ENCODE measurements at places on chromosomes 2 and 18.

- no peak for DNase-seq
Observed at GRCh38 chr2:72090781-72091482, 56.7 kb downstream of the CYP26B1 start.

DNA sequence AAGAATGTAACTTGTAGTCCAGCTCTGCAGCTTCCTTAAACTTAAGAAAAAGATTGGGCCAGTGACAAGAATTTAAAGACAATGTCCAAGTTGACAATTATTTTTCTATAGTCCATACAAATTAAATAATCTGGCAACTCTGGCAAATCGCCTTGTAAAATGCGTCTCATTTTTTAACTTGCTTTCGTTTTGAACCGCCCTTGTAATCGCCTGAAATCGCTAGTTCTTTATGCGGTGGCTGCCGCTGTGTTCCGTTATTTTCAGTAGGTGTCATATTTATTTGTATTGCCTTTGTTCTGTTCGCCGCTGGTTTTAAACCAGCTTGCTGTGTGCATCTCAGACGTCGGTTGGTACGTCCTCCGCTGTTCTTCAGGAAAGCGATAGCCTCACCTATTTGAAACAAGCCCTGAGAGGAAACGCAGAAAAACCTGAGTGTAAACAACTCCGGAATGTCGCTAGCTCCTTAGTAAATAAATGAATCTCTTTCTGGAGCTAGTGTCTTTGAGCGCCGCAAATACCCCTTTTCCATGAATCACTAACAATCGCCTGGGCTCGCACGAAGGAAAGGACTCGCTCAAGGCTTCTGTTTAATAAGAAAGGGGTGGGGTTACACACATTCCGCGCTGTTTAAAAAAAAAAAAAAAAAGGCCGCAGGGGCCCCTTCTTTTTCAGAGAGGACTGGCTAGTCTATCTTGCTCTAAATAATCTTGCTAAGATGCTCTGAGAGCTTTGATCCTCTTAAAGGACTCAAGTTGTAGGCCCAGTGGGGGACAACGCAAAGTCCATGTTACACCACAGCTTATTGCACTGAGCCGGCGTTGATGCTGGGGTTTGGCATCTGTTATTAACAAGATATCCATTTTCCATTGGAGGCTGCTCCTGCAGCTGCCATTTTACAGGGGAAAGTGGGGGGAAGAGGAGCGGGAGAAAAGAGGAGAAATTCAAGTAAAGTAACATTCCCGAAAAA is 3.0 kb downstream of the HOXD8 start:
- DNase-seq: no peak

DNA sequence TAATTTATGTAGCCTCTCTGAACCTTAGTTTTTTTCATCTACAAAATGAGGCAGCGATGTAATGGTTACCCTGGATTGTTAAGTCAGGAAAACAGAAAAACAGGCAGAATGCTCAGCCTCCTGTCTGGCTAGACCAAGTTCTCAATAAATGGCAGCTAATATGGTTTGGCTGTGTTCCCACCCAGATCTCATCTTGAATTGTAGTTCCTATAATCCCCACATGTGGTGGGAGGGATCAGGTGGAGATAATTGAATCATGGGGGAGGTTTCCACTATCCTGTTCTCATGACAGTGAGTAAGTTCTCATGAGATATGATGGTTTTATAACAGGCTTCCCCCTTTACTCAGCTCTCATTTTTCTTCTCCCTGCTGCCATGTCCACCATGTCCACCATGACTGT is 220.0 kb downstream of the CMPK2 start:
- no peak for DNase-seq

GRCh38 chr2:220148471-220149248 is 521.2 kb downstream of the SLC4A3 start:
- no peak for DNase-seq

DNA sequence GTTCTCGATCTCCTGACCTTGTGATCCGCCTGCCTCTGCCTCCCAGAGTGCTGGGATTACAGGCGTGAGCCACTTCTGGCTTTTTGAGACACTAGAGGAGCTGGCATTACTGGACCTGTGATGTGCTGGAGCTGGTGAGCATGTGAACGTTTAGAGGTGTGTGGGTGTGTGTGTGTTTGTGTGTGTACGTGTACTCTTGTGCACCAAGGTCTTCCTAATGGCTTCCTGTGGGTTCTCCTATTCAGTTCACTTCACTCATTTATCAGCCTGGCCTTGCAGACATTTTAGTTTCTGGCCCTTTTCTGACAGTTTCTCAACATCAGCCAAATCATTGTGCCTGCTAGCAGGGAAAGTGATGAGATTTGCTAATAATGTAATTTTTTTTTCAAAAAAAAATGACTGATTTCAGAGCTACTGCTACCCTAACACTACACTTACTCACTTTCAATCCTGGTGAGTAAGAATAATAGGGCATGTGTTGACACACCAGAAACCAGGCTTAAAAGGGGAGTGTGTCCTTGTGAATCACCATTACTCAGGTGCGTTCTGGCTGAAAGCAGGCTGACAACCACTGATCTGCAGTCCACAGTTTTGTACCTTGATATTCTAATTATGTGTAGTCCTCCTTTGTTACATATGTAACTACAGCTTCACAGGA is 41.0 kb upstream of the ACTR3 start:
- peak; percentile 61 for DNase-seq

- no peak for DNase-seq
Observed at GRCh38 chr18:62279561-62279960, 45.5 kb upstream of the TNFRSF11A start.

DNA sequence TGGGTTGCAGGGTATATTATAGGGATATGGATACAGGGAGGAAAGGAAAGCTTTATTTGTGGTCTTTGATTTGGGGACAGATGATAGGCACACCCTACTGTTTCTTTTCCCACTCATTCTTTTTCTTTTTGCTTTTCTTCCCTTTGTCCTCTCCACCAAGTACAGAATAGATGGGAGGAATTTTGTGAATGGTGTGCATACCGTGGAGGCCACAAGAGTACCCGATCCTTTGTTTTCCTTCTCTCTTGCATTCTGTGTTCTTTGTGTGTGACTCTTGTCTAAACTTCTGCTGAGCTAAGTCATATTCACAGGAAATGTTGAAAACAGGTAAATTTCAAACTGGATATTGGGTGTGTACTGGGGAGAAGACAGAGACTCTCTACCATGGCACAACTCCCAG is 321.4 kb upstream of the SLC8A1 start:
- DNase-seq: no peak

DNA sequence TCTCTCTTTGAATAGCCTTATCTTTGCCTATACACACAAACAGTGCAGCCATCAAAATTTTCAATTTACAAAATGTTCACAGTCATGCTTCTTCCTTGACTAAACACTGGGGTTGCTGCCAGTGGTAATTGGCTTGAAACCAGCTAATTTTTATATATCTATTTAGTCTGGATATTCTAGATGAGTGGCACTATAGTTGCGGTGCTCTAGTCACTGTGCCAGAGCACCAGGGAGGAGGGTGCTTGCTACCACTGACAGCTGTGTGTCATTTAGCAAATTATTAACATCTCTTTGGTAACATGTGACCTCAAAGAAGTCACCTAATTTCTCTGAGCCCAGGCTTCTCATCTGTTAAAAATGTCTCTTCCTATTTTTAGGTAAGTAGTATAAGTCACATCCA is 130.4 kb downstream of the MEIS1 start:
- no peak for DNase-seq

- no peak for DNase-seq
Observed at GRCh38 chr18:7598167-7599047, 31.3 kb downstream of the PTPRM start.

DNA sequence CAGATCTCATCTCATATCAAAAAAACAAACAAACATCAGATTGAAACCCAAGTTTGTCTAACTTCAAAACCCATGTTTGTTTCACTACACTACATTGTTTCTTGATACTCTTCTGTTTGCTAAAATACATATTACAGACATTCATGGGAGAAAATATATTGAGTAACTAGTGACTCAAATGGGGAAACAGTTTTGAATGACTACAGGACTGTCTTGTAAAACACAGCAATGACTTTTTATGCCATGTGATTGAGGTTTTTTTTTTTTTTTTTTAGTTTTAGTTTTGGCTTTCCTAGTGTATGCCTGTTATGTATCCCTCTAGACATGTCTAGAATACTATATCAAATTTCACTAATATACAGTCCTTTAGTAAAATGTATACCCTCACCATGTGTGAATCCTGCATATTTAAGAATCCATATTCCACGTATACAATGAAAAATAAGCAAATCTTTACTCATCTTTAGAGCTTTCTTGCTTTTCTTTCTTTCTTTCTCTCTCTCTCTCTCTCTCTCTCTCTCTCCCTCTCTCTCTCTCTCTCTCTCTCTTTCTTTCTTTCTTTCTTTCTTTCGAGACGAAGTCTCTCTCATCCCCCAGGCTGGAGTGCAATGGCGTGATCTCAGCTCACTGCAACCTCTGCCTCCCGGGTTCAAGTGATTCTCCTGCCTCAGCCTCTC is 46.6 kb upstream of the SERTAD2 start:
- DNase-seq: no peak

DNA sequence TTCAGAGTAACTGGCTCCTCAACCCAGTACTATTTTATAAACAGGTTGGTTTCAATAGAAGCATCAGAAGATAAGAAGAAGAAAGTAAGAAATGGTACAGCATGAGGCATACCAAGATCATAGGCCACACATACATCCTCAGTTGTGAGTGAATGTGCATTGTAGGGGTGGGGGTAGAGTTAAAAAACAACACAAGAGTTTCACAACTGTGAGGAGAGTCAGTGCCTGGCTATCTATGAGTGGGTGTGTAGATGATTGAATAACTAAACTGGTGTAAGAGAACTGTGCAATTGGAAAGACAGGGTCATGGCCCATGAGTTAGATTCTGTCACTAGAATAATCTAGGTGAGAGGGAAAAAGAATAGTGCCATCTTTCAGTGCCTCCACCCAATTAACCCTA is 748.2 kb upstream of the ACVR2A start:
- no peak for DNase-seq

DNA sequence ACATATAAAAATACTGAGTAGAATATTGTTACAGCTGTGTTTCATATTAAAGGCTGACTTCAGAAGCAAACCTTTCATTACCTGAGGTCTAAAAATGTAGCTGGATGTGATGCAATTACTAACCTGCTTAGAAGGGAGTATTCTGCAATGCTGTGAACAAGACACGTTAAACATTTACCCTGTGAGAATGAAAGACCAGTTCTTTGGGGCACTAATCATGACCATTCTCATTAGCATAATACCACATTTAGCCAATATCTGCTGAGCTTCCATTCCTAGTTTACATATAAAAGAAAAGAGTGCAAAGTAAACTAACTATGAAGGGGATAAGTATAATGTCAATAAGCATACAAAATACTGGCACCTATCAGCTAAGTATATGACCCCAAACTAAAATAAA is 784.0 kb upstream of the KLHL29 start:
- DNase-seq: no peak

GRCh38 chr18:70078106-70078505 is 127.4 kb downstream of the RTTN start:
- DNase-seq: no peak
